ENCODE measurements at places on chromosomes 6 and 20.

- no peak for DNase-seq
Observed at GRCh38 chr6:151550618-151551017, 56.8 kb downstream of the CCDC170 start.

DNA sequence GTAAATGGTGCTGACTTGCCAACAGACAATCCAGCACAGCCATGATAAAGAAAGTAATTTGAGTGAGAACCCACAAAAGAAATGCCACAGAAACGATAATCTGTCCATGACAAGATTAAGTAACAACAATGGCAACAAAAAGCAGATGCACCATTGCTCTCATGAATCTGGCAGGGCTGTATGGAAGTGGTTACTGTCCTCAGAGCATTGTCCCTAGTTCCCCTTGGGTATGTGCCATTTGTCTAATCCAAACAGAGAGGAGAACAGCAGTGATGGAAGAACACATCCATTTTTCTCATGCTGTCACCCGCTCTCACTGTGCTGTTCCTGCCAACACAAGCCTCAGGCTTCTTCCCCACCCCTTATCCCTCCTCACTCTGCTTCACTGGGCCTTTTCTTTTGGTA, 65.8 kb downstream of the REV3L start:
- no peak for DNase-seq

DNA sequence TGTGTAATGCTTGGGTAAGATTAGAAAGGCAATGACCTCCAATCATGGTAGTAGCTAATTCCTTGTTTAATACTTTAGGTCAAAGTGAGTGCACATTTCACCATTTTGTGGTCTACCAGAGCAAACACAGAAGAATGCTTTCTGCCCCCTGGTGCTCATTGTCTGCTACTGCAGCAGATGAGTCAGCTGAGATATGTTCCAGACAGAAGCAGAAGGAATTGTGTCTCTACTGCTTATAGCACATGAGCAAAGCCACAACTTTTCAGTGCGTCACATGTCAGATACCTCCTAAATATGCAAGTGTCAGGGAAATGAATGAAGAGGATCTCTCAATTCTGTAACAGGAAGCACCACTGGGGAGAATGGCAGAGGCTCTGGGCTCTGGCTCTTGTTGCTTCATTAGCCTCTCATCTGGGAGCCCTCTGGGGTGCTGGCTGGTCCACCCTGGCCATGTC, 308.9 kb downstream of the ALDH8A1 start:
- peak; percentile 93 for DNase-seq

- no peak for DNase-seq
Observed at GRCh38 chr20:46420878-46421277, 14.5 kb upstream of the ELMO2 start.

GRCh38 chr6:11434565-11435326, 102.8 kb upstream of the TMEM170B start:
- DNase-seq, result no peak
